HFFc6 (cell line): ENCODE measurements at places on chromosomes 7 and 10. TPM values are rescaled to one million over a fixed set of nuclear protein-coding genes. Genes with fewer than 3 reads are reported as not detected.

GRCh38 chr10:22932626-22933370 is 4.9 kb downstream of the ARMC3 start:
- DNase-seq: no peak
- H3K36me3 ChIP-seq: no peaks in the 10 kb centered on the region
- H3K27me3 ChIP-seq: peaks cover 13% of the 10 kb centered on the region
- H3K4me3 ChIP-seq: no peak overlapping the region

Gene VWDE
- not detected in 2 replicates for total RNA-seq

DNA sequence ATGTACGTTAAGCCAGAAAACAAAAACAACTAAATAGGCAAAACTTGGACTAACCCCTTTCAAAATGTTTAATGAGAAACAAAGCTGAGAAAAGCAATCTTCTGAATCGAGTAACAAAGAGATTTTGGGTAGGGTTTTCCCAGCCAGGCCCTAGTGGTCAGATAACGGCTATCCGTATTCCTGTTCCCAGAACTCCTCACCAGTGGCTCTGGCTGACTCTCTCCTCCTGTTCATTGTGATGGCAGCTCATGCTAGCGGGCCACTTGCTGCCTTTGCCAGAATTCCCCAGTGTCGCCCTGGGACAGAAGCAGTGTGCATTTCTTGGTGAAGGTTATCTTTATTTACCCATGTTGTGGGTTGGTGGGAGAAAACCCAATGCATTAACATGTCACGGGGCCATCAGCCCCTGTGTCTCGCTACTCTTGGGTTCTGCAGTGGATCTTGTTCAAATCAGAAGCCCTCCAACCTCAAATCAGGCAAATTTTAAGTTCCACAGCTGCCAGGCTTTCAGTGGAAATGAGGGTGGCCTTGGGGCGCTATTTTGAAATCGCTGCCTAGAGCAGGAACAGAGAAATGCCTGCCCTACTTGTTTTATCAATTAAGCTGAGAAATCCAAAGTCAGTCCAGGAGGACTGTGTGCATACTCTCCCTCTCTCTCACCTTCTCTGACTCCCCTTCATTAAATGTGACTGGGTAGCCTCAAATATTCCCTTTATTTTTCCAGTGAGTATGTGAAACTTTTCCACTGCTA is 164.5 kb upstream of the NPVF start:
- peaks cover 3% of the 10 kb centered on the region; the same call in 1 of the 2 replicates for H3K27me3 ChIP-seq
- no peak overlapping the region for H3K27ac ChIP-seq
- no peak overlapping the region for H3K4me3 ChIP-seq
- no peaks in the 10 kb centered on the region for H3K4me1 ChIP-seq
- no peak for DNase-seq

Gene SPDYE9
- not detected in 3 replicates for total RNA-seq

Gene SPDYE6
- total RNA-seq: not detected in 3 replicates
